ENCODE measurements at places on chromosomes 7 and 10.

DNA sequence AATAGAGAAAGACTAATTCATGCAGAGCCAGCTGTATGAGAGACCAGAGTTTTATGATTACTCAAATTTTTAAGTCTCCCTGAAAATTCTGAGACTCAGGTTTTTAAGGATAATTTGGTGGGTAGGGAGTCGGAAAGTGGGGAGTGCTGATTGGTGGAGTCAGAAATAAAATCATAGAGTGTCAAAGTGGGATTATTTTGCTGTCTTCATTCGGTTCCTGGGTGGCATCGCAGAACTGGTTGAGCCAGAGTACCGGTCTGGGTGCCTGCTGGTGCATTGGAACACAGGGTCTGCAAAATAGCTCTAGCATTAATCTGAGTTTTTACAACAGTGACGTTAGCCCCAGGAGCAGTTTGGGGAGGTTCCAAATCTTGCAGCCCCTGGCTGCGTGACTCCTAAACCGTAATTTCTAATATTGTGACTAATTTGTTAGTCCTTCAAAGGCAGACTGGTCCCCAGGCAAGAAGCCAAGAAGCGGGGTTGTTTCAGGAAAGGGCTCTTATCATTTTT lies 32.4 kb downstream of the GPRIN2 start:
- no peak for DNase-seq

- no peak for DNase-seq
These were observed 59.4 kb downstream of the SHH start for GRCh38 chr7:155752756-155753445.

DNA sequence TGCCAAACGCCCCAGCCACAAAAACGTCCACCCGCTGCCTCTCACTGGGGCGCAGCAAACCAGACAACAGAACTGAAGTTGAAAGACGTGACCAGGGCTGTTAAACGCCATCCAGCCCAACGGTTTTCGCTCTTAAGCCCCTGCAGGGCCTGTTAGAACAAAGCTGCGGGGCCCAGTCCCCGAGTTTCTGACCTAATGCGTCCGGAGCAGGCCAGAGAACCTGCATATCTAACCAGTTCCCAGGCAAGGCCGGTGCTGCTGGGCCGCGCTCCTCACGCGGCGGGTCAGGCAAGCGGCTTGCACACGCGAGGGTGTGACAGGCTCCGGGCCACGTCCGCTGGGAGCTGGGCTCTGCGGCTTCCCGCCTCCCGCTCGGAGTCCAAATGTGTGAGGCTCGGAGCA lies 87.0 kb downstream of the PTPRN2 start:
- no peak for DNase-seq

DNA sequence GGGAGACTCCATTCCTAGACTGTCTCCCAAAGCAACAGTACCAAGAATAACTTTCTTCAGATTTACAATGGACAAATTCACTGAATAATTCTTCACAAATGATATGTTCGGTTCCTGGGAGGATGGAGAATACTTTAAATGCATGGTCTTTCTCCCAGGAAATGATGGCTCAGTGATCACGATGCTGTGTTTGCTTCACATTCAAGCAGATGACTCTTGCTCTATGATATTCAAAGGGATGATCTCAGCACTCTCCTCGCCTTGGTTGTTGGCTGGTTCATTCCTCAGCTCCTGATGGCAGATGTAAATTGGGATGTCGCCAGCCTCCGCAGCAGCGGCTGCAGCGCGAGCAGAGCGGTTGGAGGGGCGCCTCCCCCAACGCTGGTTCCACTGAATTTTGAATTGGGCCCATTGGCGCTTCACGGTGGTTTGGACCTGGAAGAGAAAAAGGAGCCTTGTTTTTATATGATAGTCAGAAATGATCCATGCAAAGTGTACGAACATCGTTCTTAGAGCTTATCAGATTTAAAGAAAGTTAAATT lies 148.3 kb downstream of the CALCR start:
- DNase-seq, result no peak

DNA sequence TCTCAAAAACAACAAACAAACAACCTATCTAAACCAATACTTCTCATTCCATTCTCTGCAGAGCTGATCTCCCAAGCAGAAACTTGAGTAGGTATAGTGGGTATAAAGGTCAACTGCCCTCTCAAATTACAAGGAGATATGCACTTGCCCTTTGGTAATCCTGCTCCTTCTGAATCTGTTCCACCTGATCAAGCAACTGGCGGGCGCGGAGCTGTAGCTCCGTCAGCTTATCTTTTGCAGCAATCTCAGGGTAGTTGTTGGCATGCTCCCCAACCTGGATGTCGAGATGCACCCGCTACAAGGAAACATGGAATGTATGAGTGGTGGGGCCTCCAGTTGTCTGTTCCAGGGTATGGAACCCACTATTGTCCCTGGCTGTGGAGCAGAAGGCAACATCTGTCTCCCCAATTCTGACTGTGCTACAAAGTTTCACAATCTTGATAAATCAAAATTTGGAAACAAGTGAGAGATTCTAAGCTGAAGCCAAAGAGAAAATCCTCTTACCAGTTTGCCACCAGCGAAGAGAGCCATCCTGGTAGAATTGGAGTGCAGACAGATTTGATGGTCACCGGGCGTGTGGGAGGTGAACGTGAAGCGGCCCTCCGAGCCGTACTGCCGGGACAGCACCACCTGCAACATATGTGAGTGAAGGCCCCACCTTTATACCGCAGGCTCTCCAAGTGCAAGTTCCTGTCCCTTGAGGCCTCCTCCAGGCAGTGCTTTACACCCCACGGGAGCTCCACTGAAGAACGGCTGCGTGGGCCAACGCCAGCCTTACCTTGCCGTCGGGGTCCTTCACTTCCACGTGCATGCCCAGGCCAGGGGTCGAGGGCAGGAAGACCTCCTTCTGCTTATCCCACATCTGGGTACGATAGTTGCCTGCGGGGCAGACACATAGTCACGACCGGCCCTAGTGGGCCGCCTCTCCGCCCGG lies 819 bp downstream of the TMED4 start:
- DNase-seq, result no peak

DNA sequence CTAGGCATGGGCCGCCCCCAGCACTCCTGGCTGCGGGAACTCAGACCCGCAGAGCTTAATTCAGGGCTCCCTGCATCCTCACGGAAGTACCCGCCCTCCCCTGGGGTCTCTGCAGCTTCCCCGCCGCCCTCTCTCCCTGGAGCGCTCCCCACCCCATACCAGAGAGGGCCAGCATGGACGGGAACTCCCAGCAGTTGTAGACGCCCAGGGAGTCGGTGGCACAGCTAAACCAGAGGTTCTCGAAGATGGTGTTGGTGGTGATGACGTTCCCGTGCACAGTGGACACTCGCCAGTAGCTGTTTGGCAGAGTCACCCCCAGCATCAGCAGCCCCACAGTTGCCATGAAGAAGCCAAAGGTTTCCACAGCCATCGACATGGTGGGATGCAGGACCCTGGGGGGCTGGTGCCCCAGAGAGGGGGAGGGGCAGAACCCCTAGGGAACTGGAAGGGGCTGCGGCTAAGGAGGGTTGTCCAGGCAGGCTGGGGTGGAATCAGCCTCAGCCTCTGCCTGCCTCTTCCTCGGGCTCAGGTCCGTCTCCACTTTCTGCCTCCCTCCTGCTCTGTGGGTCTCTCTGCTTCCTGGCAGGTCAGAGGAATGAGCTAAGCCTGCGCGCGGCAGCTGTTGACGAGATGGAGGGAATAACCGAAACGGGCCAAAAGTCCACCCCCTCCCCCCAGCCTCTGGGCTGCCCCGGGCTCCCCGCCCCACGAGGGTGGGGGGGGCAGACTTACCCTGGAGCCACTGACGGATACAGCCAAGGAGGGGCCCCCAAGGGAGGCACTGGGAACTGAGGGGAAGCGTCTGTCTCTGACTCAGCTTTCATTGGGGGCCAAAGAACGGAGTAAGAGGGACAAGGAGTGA lies at the start of gene CLDN15:
TSS of gene CLDN15 (minus strand) at position 597 of the 862 bp plus-strand sequence. CDS start at position 376, 221 bp downstream.
- no peak for DNase-seq

GRCh38 chr7:415646-416525 lies 103.8 kb downstream of the PDGFA start:
- DNase-seq, result no peak
